Left forelimb (tissue), 1 donor: ENCODE measurements at places on chromosomes 7 and 10.

DNA sequence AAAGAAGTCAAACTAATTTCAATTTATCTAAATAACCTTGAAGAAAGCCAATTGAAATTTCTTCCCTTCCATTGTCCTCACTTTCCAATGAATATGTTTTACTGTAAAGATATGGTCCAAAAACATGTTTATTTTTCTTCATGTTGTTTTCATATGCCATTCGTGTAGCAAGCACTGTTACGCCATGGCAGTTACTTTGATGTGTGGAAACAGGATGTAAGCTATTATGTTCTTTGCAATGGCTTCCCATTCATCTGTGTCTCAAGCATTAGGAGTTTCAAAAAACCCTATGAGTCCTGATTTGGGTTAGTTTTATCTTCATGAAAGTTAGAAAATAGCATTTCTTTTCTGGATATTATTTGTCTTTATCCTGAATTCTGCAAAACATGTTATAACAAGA lies 31.0 kb downstream of the GPR141 start:
- DNase-seq, result no peak

DNA sequence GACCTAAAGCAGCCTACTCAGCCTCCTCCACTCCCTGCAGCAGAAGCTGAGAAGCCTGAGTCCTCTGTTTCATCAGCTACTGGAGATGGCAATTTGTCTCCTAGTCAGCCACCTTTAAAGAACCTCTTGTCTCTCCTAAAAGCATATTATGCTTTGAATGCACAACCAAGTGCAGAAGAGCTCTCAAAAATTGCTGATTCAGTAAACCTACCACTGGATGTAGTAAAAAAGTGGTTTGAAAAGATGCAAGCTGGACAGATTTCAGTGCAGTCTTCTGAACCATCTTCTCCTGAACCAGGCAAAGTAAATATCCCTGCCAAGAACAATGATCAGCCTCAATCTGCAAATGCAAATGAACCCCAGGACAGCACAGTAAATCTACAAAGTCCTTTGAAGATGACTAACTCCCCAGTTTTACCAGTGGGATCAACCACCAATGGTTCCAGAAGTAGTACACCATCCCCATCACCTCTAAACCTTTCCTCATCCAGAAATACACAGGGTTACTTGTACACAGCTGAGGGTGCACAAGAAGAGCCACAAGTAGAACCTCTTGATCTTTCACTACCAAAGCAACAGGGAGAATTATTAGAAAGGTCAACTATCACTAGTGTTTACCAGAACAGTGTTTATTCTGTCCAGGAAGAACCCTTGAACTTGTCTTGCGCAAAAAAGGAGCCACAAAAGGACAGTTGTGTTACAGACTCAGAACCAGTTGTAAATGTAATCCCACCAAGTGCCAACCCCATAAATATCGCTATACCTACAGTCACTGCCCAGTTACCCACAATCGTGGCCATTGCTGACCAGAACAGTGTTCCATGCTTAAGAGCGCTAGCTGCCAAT lies 202.2 kb downstream of the ZEB1 start:
- no peak for DNase-seq

GRCh38 chr10:102988404-102989314 lies 70.6 kb downstream of the CNNM2 start:
- DNase-seq, result no peak

DNA sequence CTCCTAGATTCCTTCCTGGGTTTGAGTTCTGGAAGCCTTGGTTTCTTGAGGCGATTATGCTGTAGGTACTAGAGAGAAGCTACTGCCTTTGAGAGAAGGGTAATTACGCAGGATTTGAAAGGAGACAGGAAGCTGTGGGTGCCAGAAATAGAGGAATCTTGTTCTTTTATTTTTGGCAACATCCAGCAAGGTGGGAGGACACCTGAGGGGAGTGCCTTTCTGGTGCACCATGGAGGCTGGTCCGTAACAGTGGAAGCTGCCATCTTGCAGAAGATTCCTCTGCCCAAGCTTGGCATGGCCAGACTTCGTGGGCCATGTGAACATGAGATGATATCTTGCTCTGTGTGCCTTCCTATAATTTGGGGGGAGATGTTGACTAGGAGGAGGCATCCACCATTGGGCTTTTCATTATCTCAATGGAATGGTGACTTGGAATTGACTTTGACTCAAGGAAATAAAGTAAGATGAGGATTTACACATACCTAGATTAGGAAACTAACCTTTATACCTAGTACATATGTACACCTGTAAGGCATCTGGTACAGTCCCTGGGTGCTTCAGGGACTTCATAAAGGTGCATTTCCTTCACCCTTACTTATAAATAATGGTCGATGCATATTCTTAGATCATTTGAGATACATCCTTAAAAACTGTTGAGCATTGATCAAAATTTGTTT lies 98.2 kb downstream of the PFKFB3 start:
- no peak for DNase-seq

DNA sequence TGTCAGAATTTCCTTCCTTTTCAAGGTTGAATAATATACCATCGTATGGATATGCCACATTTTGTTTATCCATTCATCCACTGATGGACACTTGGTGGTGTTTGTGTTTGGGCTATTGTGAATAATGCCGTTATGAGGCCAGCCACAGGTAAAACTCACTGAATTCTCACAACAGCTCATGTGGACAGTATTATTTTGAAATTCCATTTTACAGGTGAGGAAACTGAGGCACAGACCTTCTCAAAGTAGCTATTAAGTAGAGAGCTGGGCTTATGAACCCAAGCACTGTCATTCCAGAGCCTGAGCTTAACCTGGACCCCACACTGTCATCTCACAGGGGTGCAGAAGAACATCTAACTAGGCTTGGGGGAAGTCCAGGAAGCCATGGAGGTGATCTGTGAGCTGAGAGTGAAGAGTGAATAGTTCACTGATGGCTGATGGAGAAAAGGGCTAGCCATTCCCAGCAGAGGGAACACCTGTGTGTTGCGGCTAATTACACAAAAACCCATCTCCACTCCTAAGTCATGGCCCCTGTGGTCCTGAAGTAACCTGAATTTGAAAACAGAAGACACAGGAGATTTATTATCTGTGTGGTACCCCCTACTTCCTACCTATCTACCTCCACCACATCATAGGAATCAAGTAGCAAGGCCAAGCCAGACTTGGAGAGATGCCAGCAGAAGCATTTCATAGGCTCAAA lies 8.7 kb downstream of the INMT start:
- DNase-seq, result no peak

DNA sequence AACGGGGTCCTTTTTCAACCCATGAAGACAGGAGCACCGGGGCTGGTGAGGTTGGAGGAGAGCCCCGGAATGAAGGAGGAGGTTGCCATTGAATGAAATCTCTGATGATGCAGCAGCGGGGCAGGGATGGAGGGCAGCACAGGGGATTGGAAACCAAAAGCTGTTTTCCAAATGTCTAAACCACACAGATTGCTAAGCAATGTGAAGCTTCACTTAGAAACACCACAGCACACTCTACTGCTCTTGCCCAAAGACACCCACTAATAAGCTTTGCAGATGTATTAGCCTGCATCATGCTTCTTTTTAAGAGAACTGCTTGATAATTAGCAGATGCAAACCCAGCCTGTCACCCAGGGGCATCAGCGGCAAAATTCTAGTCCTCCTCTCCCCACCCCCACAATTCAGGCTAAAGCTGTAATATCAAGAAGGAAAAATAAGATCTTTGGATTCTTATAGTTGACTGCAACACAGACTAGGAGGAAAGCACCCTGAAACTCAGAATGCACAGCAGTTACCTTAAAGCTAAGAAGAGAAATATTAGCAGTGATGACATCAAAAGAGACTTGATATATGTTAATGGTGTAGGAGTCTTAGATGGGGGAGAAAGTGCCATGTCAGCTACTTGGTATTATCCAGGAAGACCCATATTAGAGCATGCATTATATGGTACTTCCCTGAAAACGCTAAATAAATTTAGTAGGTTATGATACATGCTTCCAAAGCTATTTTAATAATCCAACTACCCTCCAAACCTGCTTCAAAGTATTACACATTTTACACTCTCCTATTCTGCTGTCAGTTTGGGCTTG lies 666.7 kb downstream of the KCNMA1 start:
- DNase-seq, result no peak

DNA sequence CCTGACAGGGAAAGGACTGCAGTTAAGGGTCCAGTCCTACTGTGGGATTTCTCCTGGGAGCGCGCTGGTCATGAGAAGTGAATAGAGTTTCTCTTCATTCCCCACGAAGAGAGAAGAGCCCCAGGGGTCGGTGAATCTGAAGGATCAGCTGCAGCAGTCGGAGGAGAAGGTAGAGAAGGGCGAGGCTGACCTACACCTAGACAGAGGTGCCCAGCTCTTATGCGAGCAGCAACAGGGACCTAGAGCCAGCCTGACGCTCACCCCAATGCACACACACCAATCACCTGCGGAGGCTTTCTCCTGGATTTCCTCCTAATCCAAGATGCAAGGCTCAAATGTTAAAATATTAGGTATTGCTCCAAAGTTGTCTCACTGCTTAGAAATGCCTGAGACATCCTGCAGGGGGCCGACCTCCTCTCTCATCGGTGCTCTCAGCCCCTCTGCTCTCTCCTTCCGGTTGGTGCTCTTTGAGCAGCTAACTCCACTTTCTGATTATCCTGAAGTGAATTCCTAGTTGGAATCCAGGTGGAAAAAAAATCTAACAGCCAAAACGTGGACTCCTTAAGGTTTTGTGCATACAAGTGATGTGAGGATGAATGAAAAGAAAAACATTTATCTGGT lies 176.4 kb downstream of the AHR start:
- DNase-seq, result no peak
